ENCODE measurements at places on chromosomes 7 and 10.

- DNase-seq = no peak
These were observed 40.0 kb downstream of the ETV1 start for GRCh38 chr7:13949445-13949844.

- DNase-seq = no peak
These were observed 13.4 kb downstream of the TNS3 start for GRCh38 chr7:47568547-47568946.

DNA sequence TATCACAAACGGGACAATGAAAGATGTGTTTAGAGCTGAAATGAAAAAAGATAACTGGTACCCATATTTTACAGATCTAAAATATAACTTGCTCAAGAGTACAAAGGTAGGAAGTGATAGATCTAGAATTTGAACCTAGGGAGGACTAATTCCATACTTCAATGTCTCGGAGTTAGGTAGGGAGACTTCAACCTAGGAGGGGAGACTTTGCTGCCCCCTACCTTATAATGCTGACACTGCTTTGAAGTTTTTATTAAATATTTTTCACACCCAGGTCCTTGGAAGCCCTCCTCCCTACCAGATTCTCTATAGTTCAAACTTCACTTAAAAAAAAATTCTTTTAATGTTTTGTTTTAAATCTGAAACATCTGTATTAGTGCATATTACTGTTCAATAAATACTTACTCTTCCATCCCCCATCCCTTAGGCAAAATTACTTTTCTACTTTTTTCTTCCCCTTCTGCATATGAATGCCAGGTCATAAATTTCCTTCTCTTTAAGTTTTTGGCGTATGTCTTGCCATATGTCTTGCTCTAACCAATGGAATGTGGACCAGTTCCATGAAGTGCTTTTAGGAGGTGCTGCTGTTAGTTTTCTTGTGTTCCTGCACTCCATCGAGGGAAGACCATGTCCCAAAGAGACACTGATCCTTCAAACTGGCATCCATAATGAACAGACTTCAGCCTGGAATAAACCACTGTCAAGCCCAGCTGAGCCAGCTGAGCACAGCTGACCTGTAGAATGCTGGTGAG, 57.8 kb downstream of the MICU1 start:
- peak; percentile 8 for DNase-seq

- DNase-seq = no peak
These were observed 21.6 kb downstream of the TACC2 start for GRCh38 chr10:122010405-122011050.

DNA sequence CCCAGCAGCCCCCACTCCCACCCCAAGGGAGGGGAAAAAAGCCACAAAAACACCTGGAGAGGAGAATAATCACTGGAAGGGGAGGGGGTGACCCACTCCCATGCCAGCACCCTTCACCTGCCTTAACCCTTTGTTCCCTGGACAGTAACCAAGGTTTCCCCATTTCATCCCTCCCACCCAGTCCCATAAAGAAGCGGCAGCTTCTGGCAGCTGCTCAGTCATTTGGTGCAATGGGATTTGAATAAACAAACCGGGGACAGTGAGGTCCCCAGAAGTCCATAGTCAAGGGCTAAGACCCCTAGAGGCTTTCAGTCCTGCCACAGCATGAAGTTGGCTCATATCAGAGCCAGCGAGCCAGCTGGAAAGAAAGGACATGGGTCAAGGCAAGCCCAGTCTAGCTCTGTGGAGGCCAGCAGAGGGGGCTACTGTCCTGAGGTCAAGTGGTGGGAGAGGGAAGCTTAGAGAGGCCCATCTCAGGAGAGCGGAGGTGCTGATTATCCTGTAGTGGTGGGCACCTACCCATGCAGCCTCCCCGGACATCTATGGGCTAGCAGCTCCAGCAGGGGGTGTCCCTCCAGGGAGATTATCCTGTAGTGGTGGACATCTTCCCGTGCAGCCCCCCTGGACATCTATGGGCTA, 58.9 kb upstream of the LBX1 start:
- DNase-seq = no peak

- DNase-seq = peak; percentile 70
These were observed 28.7 kb downstream of the IKZF1 start for GRCh38 chr7:50333221-50333651.

DNA sequence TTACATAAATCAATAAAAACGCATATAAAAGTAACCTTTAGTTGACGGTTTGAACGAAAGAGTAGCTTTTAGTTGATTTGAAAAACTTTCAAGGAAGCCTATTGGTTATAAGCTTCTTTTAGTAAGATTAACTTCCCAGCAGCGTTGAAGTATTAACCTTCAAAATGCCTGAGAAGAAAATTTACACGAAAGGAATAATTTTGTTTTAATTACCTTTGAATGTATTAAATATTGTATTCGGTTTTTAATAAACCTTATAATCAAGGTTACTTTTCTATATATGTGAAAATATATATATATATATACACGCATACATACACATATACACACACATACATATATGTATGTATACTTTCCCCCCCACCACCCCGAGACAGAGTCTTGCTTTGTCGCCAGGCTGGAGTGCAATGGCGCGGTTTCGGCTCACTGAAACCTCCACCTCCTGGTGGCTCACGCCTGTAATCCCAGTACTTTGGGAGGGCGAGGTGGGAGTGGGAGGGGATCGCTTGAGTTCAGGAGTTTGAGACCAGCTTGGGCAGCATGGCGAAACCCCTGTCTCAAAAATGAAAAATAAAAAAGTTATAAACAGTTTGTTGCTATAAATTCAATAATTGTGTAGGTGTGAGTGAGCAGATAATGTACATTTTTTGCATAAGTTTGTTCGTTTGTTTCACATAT, 57.6 kb upstream of the EZH2 start:
- DNase-seq = peak; percentile 82

- DNase-seq = no peak
These were observed 15.5 kb downstream of the HIF1AN start for GRCh38 chr10:100551196-100551595.

DNA sequence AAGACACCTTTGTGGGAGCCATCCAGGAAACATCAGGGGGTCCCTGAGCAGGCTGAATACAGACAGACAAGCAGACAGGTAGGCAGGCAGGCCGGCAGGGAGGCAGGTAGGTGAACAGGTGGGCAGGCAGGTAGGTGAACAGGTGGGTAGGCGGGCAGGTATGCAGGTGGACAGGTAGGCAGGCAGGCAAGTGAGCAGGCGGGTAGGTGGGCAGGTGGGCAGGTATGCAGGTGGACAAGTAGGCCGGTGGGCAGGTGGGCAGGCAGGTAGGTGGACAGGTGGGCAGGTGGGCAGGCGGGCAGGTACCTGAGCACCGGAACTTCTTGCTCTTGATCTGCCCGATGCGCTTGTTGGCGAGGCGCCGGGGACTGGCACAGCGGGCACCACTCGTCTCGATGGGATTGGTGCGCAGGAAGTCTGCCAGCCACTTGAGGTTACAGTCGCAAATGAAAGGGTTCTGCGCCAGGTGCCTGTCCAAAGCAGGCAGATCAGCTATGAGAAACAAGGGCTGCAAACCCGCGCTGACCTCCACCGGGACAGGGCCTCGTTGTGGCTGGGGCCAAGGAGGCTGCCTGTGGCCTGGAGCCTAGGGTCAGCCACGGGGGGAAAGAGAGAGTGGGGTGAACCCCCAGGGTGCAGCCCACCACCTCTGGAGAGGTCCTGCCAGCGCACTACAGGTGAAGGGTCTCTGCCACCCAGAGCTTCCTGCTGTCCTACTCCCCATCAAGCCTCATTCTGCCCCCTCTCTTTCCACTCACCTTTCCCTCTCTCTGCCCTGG, 136.9 kb downstream of the SLIT1 start:
- no peak for DNase-seq

- DNase-seq = no peak
These were observed 1136.4 kb downstream of the TYW1 start for GRCh38 chr7:68133045-68133444.

DNA sequence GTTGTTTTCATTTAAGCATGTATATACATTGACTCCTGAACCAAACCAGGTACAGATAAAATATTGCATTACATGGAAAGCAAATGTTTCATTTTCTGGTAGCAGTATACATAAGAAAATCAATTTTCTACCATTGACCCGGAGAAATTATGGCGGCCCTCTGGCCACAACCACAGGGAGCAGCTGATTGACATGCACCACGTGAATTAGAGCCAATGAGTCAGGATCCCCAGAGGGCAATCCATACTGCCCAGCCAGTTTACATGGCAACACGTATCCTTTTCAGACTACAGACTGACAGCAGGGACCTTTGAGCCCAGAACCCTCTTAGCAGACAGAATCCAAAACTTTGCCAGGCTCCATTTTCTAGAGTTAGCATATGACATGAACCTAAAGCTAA, 272.2 kb upstream of the NEBL start:
- no peak for DNase-seq

GRCh38 chr10:22683140-22683389, 31.3 kb downstream of the PIP4K2A start:
- DNase-seq = no peak
